ENCODE measurements at places on chromosomes 2 and 18. TPM values are rescaled to one million over a fixed set of nuclear protein-coding genes. Genes with fewer than 3 reads are reported as not detected.

The DPP10 gene
- total RNA-seq = 2.6 TPM

The UPP2 gene
- total RNA-seq = not detected

The ALPP gene
- not detected for total RNA-seq

The COPS9 gene
- 176 TPM for total RNA-seq

The IFIH1 gene
- 6.9 TPM for total RNA-seq

The TMEM18 gene
- 39.4 TPM for total RNA-seq

The AMER3 gene
- total RNA-seq = not detected

The SULT1C4 gene
- total RNA-seq = 2.1 TPM

The LGALSL gene
- total RNA-seq = 17.7 TPM

The GCA gene
- total RNA-seq = 5.7 TPM

The LHCGR gene
- total RNA-seq = not detected

The LAMA1 gene
- 16.0 TPM for total RNA-seq

The PLCL1 gene
- 0.88 TPM for total RNA-seq
